ENCODE measurements at places on chromosomes 4 and X.
A peak's percentile ranks its signal among the peaks of the same experiment; 100 is the strongest.

GRCh38 chrX:38206542-38206941 is 14.1 kb downstream of the SRPX start:
- no peaks in the 10 kb centered on the region for H3K36me3 ChIP-seq
- no peak for DNase-seq
- H3K27ac ChIP-seq = no peak overlapping the region
- H3K4me1 ChIP-seq = no peaks in the 10 kb centered on the region
- H3K27me3 ChIP-seq = no peaks in the 10 kb centered on the region

- no peaks in the 10 kb centered on the region for H3K36me3 ChIP-seq
- no peak overlapping the region for H3K4me3 ChIP-seq
- H3K4me1 ChIP-seq = no peaks in the 10 kb centered on the region
- H3K27ac ChIP-seq = no peak overlapping the region
These were observed 166.4 kb downstream of the TRIML1 start for GRCh38 chr4:188305690-188306089.

- H3K27ac ChIP-seq = peak overlapping the region; percentile 22
- no peaks in the 10 kb centered on the region for H3K36me3 ChIP-seq
- no peaks in the 10 kb centered on the region for H3K27me3 ChIP-seq
- DNase-seq = no peak
- H3K4me3 ChIP-seq = peak overlapping the region; percentile 28
- no peaks in the 10 kb centered on the region for H3K4me1 ChIP-seq
These were observed 6.9 kb upstream of the CLOCK start for GRCh38 chr4:55553441-55554201.

GRCh38 chrX:105209406-105209805 is 11.1 kb downstream of the TEX13A start:
- no peak for DNase-seq
- no peak overlapping the region for H3K4me3 ChIP-seq
- peaks cover 39% of the 10 kb centered on the region for H3K27me3 ChIP-seq
- no peak overlapping the region for H3K27ac ChIP-seq
- H3K36me3 ChIP-seq = no peaks in the 10 kb centered on the region
- H3K4me1 ChIP-seq = no peaks in the 10 kb centered on the region

DNA sequence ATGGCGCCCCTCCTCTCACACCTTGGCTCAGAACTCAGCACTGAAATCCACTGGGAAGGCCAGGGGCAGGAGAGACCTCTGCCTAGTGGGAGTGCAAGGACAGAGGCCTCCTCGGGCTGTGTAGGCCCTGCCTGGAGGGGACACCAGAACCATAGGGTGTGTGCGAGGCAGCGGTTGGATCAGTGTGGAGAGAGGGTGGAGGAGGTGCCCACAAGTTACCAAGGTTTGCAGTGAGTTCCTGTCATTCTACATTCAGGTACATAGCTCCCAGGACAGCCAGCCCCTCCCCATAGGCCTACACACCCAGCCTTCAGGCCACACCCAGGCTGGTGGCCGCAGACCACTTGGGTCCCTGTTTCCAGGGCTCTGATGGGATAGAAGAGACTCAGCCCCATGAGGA is 19.2 kb upstream of the SPON2 start:
- no peaks in the 10 kb centered on the region for H3K36me3 ChIP-seq
- H3K4me3 ChIP-seq = no peak overlapping the region
- H3K4me1 ChIP-seq = peaks cover 17% of the 10 kb centered on the region
- H3K27ac ChIP-seq = peak overlapping the region; percentile 95
- DNase-seq = no peak

DNA sequence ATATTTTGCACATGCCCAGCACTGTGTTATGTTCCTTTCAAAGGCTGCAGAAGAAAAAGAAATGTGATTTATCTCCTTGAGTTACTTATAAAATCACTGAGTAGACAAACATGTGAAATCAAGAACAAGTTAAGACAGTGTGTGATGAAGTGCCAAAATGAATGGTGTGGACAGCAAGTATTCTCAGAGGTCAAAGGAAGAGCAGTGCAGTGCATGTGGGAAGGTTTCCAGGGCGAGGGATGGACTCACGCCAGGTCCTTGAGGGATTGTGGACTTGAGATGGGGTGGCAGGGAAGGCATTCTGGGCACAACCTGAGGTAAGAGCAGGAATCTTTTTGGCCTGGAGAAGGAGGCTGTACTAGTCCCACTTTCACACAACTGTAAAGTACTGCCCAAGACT is 115.5 kb downstream of the FNIP2 start:
- H3K4me3 ChIP-seq = no peak overlapping the region
- H3K4me1 ChIP-seq = no peaks in the 10 kb centered on the region
- H3K27ac ChIP-seq = no peak overlapping the region
- no peaks in the 10 kb centered on the region for H3K27me3 ChIP-seq

DNA sequence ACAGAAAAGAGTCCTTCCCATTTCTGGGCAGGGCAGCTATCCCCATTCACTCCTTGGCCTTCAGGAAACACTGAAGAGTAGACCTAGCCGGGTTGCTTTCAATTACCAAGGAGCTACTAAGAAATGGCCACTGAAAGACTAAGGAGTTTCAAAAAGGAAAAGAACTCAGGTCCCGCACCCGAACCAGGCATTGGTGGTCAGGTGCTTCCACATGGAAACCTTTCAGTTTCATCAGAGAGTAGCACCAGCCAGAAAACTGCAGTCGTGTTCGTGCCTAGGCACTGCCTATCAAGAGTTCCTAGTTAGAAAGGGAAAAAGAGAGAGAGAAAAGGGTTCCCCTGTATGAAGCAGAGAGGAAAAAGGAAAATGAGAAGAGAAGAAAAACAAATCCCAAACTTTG is 237.9 kb downstream of the KLHL4 start:
- no peak for DNase-seq
- no peak overlapping the region for H3K4me3 ChIP-seq
- no peaks in the 10 kb centered on the region for H3K4me1 ChIP-seq
- H3K27me3 ChIP-seq = no peaks in the 10 kb centered on the region

- H3K4me1 ChIP-seq = no peaks in the 10 kb centered on the region
- no peaks in the 10 kb centered on the region for H3K36me3 ChIP-seq
- H3K4me3 ChIP-seq = no peak overlapping the region
These were observed 179.9 kb downstream of the KCNIP4 start for GRCh38 chr4:21768349-21769310.

- H3K27ac ChIP-seq = no peak overlapping the region
- H3K27me3 ChIP-seq = no peaks in the 10 kb centered on the region
- no peak overlapping the region for H3K4me3 ChIP-seq
- no peaks in the 10 kb centered on the region for H3K4me1 ChIP-seq
These were observed 17.8 kb upstream of the ARSJ start for GRCh38 chr4:113997206-113997605.

GRCh38 chr4:145531859-145532258 is 50.2 kb downstream of the SMAD1 start:
- no peak for DNase-seq
- no peaks in the 10 kb centered on the region for H3K4me1 ChIP-seq
- H3K4me3 ChIP-seq = no peak overlapping the region
- no peak overlapping the region for H3K27ac ChIP-seq
- H3K36me3 ChIP-seq = no peaks in the 10 kb centered on the region

GRCh38 chrX:65871671-65872311 is 168.1 kb downstream of the VSIG4 start:
- H3K36me3 ChIP-seq = no peaks in the 10 kb centered on the region
- DNase-seq = no peak
- no peak overlapping the region for H3K27ac ChIP-seq

DNA sequence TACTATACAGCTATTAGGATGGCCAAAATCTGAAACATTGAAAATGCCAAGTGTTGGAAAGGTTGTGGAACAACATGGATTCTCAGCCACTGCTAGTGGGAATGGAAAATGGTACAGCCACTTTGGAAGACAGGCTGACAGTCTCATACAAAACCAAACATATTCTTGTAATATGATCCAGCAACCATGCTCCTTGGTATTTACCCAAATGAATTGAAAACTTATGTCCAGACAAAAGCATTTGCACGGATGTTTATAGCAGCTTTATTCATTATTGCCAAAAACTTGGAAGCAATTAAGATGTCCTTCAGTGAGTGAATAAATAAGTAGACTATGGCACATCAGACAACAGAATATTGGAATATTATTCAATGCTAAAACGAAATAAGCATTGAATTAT is 105.8 kb upstream of the DCLK2 start:
- no peak for DNase-seq
- no peaks in the 10 kb centered on the region for H3K36me3 ChIP-seq
- H3K27me3 ChIP-seq = no peaks in the 10 kb centered on the region
- no peak overlapping the region for H3K27ac ChIP-seq

DNA sequence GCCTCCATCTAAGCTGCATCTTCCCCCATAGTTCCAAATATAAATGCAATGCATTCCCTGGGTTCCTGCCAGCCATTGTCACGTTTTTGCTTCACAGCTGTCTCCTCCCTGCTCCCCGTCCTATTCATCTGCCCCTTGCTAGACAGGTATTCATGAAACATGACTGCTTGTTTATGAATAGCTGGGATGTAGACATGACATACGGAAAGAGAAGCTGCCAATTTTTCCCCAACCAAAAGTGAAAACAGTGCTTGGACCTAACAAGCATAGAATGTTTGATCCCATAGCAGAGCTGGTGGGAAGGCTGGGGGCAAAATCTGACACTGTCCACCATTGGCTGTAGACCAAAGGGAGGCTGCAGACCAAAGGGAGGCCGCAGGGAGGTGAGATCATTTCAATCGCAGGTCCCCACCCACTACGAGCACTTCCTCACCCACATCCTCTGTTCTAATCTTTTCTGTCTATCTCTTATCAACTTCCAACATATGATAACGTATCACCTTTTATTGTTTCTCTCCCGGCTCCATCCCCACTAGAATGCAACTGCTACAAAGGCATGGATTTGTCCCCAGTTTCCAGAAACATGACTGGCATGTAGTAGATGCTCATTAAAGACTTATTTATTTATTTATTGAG is 8.5 kb upstream of the GYG2 start:
- H3K4me3 ChIP-seq = no peak overlapping the region
- no peaks in the 10 kb centered on the region for H3K4me1 ChIP-seq
- no peak for DNase-seq
- H3K27me3 ChIP-seq = peaks cover 4% of the 10 kb centered on the region

- H3K36me3 ChIP-seq = no peaks in the 10 kb centered on the region
- H3K4me3 ChIP-seq = no peak overlapping the region
- no peaks in the 10 kb centered on the region for H3K4me1 ChIP-seq
- H3K27ac ChIP-seq = no peak overlapping the region
- DNase-seq = no peak
These were observed 86.5 kb downstream of the SLC10A6 start for GRCh38 chr4:86762649-86763048.

DNA sequence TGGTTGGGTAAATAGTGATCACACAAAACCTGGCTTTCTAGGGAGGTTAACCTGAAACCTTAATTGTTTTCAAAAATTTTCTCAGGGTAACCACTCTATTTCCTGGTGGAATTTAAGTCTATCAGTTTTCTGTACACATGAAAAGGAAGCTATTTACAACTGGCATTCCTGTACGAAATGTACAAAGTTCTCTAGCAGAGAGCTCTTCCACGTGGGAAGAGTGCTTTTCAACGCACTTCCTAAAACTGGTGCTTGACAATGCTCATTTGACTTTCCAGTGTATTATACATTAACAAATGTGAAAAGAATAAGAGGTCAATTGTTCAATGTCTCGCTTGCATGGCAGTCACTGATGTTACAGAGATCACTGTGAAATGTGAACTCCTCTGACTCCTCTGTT is 2.8 kb upstream of the SOD3 start:
- H3K27me3 ChIP-seq = no peaks in the 10 kb centered on the region
- no peaks in the 10 kb centered on the region for H3K4me1 ChIP-seq
- no peaks in the 10 kb centered on the region for H3K36me3 ChIP-seq

DNA sequence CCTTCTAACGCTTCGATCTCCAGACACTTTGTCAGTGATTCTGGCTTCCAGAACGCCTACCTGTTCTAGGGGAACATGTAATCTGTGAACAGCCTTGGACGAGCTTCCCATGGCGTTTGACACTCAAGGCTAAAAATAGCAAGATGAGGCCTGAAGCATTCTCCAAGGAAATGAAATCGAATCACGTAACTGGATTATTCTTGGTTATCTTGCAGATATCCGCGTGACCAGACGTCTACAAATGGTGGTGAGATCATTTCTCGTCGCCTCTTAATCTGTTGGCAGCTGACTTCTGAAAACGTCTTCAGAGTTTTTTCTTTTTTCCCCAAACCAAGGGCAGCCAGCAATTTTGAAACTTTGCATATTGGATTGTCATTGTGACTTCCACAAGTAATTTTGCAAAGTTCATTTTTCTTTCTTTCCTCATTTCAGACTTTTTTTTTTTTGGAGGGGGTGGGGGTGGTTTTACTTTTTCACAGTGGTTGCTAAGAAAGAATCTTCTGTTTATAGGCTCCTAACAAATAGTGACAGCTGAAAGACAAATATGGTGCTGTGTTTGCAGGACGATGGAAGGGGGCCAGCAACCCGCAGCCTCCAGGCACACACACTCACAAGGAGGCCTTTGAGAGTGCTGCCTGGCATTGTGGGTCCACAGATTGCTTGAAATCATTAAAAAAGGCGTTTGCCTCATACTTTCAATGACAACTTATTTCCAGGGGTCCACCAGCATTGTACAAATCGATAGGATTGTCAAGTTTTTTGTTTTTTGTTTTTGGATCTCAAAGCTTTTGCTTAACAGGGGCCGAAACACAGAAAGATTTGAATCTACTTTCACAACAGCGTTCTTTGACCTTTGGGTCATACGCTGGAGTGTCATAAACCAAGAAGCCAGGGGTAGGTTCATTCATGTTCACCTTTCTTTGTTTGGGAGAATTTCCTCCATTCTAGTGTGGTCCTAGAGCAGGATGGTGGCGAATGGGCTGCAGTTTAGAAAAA is 32.4 kb upstream of the PDLIM3 start:
- no peaks in the 10 kb centered on the region for H3K4me1 ChIP-seq
- peak overlapping the region; percentile 90 for H3K27ac ChIP-seq
- H3K27me3 ChIP-seq = no peaks in the 10 kb centered on the region
- DNase-seq = peak; percentile 93
- no peaks in the 10 kb centered on the region for H3K36me3 ChIP-seq
- H3K4me3 ChIP-seq = no peak overlapping the region

GRCh38 chr4:38157592-38157991 is 197.4 kb downstream of the PTTG2 start:
- DNase-seq = no peak
- no peak overlapping the region for H3K27ac ChIP-seq
- H3K36me3 ChIP-seq = no peaks in the 10 kb centered on the region
- H3K27me3 ChIP-seq = no peaks in the 10 kb centered on the region
- peaks cover 4% of the 10 kb centered on the region for H3K4me1 ChIP-seq
- no peak overlapping the region for H3K4me3 ChIP-seq

DNA sequence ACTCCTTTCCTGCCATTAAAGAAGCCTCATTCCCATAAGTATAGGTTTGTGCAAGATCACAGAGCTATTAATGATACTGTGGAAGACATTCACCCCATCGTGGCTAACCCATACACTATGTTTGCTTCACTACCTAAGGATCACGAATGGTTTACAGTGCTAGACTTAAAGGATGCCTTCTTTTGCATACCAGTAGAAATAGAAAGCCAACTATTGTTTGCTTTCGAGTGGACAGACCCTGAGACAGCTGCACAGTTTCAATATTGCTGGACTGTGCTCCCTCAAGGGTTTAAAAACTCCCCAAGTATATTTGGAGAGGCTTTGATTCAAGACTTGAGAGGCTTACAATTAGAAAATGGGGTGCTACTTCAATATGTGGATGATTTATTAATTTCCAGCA is 16.0 kb upstream of the PAPSS1 start:
- DNase-seq = no peak
- no peak overlapping the region for H3K4me3 ChIP-seq
- no peaks in the 10 kb centered on the region for H3K27me3 ChIP-seq
- no peak overlapping the region for H3K27ac ChIP-seq

- H3K27me3 ChIP-seq = peaks cover 29% of the 10 kb centered on the region
- no peak for DNase-seq
- no peaks in the 10 kb centered on the region for H3K36me3 ChIP-seq
- peak overlapping the region; percentile 17 for H3K27ac ChIP-seq
- no peaks in the 10 kb centered on the region for H3K4me1 ChIP-seq
- H3K4me3 ChIP-seq = no peak overlapping the region
These were observed 54.1 kb upstream of the AP1S2 start for GRCh38 chrX:15908603-15909290.

- no peaks in the 10 kb centered on the region for H3K27me3 ChIP-seq
- no peak overlapping the region for H3K27ac ChIP-seq
- H3K4me1 ChIP-seq = no peaks in the 10 kb centered on the region
- H3K4me3 ChIP-seq = no peak overlapping the region
These were observed 117.3 kb downstream of the ENPP6 start for GRCh38 chr4:184100297-184100885.

All from breast epithelium (tissue), 4 donors.